ENCODE measurements at places on chromosomes 16 and 17.
A peak's percentile ranks its signal among the peaks of the same experiment; 100 is the strongest.

DNA sequence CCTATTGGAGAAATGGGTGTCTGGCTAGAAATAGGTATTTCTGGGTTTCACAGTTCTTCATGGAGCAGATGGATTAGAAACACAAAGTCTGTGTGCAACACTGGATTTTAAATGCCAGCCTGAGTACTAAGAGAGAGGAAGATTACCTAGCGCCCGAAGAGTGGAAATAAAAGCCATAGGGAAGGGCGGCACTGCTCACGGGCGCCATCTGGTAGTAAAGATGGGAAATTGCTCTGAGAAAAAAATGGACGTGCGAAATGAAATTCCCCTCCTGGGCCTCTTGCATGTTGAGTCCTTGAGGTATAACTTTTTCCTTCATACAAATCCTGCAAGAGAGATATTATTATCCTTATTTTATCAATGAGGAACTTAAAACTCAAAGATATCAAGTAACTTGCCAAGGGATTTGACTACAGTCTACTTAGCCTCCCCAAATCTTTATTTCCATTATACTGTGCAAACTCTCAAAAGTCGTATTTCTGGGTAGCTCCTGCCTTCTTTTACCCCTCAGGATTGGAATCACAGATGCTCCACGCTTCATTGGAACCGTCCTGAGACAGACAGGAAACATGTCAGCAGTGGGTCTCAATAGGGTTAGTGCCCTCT lies 72.8 kb downstream of the MMD start:
- peak; percentile 20 for DNase-seq

GRCh38 chr17:36705874-36706731 lies 104.7 kb downstream of the MRM1 start:
- DNase-seq, result peak; percentile 51

DNA sequence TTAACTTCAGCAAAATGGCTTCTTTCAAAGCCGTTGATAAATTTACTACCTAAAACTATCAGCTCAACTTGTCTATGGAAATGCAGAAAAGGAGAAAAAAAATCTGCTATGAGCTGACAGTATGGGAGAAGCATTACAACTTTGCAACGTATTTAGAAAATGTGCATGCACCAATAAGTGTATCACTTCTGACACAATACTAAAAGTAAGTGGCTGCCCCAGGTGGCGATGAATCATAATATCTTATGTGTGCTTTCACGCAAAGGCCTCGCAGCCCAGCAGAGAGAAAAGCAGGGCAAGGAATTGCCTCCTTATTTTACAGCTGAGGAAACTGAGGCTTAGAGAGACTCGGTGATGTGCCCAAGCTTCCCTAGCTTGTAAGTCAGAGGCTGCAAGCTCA lies 101.8 kb downstream of the SALL1 start:
- no peak for DNase-seq

DNA sequence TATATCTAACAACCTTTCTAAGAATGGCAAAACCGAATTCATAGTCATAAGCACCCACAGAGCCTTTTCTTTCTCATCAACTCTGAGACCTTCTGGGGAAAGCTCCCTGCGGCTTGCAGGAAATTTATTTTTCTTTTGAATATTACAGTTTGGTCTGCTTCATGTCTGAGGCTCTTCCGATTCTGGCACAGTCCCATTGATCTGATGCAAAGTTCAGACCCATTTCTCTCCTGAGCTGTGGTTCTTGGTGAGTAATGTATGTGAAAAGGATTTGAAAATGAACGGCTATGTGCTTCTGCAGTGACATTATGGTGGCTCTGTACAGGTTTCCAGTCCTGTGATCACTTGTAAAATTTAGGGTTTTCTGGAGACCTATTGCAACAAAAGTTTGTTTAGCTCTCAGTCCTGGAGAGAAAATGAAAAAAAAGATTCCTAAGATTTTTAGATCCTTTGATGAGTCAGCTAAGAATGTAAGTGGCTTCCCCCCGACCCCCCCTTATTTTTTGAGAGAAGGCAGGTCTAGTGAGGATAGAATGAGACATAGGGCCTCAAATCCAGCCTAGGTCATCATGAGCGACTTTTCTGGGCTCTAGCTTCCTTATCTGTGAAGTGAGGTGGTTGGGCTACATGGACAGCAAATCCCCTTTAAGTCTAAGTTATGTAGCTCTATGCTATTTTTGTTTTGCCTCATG lies 4.6 kb downstream of the GAN start:
- DNase-seq, result no peak

DNA sequence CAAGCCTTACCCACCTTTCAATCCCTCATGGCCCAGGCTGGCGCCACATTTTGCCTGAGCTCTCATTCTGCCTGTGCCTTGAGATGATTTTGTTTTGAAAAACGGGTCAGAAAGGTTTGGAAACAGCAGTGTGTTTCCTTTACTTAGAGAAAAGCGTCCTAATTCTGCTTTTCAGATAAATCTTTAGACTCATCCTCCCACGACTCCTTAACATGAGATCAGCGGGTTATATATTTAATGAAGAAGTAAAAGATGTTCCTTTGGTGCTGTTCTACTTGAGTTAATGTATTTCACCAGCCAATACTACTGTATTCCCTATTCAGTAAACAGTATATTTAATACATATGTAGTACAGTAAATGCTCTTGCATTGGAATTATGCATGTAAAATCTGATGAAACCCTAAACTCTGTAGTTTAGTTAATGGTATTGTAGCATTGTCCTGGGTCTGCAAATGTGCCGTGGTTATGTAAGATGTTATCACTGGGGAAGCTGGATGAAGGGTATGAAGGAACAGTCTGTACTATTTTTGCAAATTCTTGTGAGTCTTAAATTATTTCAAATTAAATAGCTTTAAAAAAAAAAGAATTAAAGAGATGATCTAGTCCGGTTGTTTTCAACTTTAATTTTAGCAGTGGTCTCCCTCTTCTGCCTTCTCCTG lies 199.4 kb upstream of the CACNG5 start:
- no peak for DNase-seq

- no peak for DNase-seq
Observed at GRCh38 chr17:8074554-8074953, 13.0 kb downstream of the ALOX12B start.

- peak; percentile 25 for DNase-seq
Observed at GRCh38 chr16:14249291-14250032, 178.3 kb downstream of the MRTFB start.

GRCh38 chr16:75514296-75514695 lies 19.1 kb upstream of the CHST6 start:
- no peak for DNase-seq

DNA sequence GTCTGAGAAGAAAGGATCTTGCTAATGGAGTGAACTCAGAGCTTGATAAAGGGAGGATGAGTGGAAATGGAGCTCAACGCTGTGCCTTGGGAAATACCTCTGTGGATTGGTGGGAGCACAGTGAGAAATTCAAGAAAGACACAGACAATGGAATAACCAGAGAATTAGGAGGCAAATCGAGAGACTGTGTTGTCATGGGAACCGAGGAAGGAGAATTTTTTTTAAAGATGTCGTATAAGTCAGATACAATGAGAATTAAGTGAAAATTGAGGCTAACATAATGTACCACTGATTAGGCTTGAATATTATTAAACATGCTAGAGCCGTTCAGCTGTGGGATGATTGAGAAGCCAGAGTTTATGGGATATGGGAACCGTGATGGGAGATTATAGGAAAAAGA lies 134.2 kb downstream of the PRKCA start:
- no peak for DNase-seq

GRCh38 chr17:16215965-16216316 lies 607 bp upstream of the NCOR1 start:
- peak; percentile 8 for DNase-seq

DNA sequence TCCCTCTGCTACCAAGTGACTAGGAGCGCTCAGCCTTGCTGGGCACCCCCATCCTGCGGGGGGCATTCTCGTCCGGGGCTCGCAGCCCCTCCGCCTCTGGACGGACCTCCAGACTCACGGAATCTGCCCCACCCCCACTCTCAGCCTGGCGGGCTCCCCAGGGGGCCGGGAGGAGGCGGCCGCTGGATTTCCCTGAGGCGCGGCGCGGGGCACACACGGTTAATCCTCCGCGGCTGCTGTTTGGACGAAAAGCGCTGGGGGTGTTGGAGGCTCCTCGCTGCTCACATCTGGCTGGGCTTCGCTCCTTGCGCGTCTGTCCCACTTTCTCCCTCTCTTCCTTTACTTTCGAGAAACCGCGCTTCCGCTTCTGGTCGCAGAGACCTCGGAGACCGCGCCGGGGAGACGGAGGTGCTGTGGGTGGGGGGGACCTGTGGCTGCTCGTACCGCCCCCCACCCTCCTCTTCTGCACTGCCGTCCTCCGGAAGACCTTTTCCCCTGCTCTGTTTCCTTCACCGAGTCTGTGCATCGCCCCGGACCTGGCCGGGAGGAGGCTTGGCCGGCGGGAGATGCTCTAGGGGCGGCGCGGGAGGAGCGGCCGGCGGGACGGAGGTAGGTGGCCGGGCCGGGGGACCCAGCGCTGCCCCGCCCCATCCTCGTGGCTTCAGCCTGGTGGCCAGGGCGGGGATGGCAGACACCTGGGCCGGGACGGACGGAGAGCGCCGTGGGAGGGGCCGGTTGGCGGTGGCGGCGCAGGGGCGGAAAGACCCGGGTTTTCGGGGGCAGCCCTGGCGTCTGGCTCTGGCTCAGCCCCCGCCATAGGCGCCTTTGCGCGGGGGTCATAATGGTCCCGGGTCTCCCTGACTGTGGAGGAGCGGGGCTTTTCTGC lies at the start of gene C1QTNF1:
Gene C1QTNF1, plus strand, starts transcription at position 284 of the 886 bp plus-strand sequence. CDS start 19,800 bp downstream, outside the sequence.
- DNase-seq, result peak; percentile 37

DNA sequence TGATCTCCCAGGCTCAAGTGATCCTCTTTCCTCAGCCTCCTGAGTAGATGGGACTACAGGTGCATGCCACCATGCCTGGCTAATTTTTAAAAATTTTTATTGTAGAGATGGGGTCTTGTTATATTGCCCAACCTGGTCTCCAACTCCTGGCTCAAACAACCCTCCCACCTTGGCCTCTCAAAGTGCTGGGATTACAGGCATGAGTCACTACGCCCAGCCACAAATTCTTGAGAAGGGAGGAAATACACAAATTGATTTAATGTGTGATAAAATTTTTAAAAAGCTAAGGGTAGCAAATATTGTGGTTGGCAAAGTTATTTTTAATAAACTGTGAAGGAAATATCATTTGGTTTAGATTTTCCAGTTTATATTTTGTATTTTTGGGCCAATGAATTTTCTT lies 9.6 kb downstream of the ITGAD start:
- DNase-seq, result no peak

DNA sequence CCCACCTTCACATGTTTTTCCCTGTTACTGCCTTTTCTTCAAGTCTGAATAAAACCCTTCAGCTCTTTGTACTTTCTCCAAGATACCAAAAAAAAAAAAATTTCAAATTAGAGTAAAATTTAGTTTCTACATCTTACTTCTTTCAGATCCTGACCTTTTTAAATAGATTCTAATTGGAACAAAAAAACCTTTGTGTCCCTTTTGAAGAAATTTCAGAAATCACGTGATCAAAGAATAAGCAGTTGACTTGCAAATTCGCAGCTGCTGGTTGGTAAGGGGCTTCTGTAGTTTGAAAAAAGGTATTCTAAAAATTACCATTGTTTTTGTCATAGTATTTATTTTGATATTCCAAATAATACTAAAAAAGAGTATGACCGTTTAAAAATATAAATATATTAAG lies 71.7 kb downstream of the CDC27 start:
- DNase-seq, result no peak

- no peak for DNase-seq
Observed at GRCh38 chr17:1839516-1839915, 9.7 kb downstream of the RPA1 start.

GRCh38 chr16:6926341-6926740 lies 406.3 kb upstream of the RBFOX1 start:
- no peak for DNase-seq

DNA sequence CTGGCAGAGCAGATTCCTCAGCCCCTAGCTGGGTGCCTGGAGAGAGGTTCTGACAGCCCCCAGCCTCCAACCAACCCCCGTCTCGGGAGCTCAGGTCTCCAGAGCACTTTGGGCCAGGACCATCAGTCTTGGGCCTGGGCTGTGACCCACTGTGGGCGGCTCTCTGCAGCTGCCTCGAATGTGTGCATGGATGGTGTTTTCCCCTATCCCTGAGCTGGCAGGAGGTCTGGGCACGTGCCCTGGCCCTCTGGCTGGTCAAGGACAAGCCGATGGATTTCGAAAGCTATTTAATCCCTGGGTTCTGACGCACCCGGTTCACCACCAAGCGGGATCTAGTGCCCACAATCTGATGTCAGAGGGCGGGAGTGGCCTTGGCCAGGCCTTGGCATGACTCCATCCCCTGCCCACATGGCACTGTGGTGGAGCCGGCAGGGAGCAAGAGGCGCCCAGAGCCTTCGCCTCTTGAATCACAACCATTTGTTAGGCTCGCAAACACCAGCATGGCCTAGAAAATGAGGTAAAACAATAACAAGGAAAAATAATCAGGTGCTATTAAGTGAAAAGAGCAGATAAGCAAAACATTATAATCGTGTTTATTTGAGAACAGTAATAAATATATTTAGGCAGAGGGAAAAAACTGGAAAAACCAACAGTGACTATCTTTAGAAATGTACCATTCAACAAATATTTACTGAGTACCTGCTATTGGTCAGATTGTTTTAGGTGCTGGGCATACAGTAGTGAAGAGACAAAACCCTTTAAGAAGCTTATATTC lies 69.3 kb upstream of the TOB1 start:
- no peak for DNase-seq

DNA sequence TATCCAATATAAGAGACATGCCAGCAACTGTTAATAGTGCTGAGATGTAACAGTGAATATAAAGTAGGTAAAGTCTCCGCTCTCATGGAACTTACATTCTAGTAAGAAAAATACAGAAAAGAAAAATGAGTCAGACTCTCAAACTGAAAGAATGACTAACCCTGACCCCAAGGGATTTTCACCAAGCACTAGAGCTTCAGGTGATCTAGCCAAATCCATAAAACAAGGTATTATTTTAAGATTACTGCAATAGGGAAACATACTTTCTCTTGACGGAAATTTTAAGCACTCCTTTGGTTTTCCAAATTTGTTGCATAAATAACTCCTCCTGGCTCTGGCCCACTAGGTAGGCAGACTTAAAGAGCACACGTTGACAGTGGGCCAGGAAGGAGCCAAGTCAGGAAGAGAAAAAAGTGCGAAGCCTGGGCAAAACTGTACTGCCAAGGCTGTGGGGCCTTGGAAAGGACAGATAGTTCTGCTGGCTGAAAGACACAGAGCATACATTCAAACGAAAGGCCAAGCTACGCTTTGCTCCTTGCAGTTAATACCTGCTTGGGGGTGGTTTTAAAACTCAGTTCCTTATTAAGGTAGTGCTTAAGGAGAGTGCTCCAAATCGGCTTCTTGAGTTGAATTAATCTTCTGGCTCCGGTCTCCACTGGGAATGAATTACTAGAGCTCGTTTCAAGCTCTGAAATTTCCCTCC lies 1.4 kb downstream of the GOT2 start:
- DNase-seq, result no peak

- DNase-seq, result no peak
Observed at GRCh38 chr17:27845264-27846041, 45.1 kb upstream of the NOS2 start.

GRCh38 chr17:64056269-64057005 lies 36.0 kb upstream of the ICAM2 start:
- no peak for DNase-seq

- DNase-seq, result no peak
Observed at GRCh38 chr16:30355954-30356308, 823 bp upstream of the CD2BP2 start.

Data from effector memory CD8-positive, alpha-beta T cell (primary cell).